DND-41 (cell line): ENCODE measurements at places on chromosomes 16 and 17.

GRCh38 chr16:82088483-82088882, 53.4 kb downstream of the HSD17B2 start:
- DNase-seq: no peak

DNA sequence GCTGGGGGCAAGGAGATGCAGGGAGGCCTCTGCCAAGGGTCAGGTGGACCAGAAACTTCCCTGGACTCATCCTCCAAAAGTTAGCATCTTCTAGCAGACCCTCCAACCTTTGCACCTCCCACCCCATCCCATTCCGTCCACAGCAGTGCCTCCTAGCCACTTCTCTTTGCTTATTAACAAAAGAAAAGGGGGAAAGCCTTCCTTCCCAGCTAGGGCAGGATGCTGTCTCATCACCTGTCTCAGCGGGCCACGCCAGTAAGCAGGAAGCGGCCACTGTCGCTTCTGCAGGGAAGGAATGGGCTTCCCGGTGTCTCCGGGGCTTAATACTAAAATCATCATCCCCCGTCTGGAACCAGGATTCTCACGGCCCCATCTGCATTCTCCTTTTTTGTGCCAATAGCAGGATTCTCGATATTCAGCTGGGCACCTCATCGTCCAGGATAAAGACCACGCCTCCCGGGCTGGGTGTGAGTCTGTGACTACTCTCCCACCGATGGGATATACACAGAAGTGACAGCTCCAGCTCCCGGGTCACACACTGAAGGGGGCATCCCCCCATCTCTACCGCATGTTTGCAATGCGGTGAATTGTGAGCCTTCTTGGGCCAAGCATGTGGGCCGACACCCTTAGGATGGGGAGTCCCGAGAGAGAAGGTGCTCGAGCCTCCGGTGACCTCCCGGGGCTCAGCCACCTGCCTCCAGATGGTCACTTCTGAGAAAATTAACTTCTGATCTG, 15.5 kb upstream of the RBFOX3 start:
- DNase-seq: no peak

DNA sequence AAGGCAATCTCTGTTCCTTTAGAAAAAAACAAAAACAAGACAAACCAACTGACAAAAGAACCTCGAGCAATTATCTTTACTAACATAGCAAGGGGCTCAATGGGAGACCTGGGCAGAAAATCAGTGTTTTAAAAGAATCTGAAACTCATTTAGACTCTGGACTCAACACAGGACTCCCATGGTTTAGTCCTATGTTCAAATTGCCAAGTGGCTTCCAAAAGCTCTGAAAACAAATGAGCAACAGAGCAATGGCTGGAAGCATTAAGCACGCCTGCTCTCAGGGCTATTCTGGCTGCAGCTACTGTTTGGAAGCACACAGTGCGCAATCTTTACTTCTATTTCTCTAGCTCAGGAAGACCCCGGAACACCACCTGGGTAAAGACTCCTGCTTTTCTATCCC, 162.0 kb downstream of the AATF start:
- no peak for DNase-seq

DNA sequence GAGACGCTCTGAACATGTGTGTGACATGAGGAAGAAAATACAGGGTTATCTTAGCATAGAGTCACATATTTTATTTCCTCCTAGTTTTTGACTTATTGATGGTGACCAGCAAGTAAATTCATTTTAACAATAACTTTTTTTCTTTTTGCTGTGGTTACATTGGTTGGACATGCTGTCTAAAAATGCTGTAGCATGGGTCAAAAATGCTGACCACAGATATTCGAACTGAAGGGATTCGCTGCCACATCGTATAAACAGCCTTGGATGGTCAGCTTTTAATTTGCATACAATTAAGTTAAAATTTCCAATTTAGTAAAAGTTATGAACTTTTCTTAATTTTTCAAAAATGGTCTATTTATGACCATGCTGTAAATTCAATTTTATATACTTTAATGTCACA, 30.5 kb downstream of the RPGRIP1L start:
- no peak for DNase-seq

DNA sequence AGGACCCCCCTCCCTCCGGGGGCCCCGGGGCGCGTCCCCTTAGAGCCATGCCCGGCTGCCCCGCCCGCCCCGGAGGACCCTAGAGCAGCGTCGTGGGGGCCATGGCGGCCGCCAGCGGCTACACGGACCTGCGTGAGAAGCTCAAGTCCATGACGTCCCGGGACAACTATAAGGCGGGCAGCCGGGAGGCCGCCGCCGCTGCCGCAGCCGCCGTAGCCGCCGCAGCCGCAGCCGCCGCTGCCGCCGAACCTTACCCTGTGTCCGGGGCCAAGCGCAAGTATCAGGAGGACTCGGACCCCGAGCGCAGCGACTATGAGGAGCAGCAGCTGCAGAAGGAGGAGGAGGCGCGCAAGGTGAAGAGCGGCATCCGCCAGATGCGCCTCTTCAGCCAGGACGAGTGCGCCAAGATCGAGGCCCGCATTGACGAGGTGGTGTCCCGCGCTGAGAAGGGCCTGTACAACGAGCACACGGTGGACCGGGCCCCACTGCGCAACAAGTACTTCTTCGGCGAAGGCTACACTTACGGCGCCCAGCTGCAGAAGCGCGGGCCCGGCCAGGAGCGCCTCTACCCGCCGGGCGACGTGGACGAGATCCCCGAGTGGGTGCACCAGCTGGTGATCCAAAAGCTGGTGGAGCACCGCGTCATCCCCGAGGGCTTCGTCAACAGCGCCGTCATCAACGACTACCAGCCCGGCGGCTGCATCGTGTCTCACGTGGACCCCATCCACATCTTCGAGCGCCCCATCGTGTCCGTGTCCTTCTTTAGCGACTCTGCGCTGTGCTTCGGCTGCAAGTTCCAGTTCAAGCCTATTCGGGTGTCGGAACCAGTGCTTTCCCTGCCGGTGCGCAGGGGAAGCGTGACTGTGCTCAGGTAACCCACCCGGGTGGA, 759 bp downstream of the ALKBH5 start:
- peak; percentile 59 for DNase-seq

- DNase-seq: no peak
These were observed 6.0 kb downstream of the CAPNS2 start for GRCh38 chr16:55572439-55572838.

- DNase-seq: peak; percentile 32
These were observed 23.2 kb downstream of the SLC7A6OS start for GRCh38 chr16:68287276-68288251.

DNA sequence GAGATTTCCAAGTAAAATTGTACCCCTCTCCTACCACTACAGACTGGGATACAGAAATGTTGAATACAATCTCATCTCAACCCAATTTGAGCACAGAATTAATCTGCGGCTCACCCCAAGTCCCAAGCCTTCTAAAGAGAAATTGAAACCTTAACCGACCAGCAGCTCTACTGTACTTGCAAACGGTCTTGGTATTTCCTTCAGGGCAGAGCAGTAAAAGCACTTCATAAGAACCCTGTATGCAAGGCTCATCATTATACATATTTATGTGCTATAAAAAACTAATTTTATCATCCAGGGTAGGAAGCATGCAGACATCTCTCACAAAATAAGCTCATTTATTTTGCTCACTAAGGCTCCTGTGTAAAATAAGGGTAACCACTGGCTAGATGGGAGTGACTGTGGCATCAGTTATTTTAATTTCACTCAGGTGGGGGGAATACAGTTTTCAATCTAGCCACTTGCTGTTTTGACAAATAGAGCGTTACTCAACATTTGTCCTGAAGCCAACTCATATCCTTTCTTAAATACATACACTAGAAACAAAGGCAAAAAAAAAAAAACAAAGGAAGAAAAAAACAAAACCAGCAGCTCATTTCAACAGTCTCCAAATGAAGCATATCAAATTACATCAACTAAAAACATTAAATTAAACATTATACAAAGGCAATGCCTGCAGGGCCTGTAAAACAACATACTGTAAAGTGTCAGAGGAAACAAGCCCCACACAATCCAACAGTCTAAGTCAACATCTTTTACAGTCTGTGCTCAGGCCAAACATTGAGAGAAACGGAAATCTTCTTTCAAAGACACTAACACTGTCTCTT, 65.0 kb downstream of the PARN start:
- no peak for DNase-seq

DNA sequence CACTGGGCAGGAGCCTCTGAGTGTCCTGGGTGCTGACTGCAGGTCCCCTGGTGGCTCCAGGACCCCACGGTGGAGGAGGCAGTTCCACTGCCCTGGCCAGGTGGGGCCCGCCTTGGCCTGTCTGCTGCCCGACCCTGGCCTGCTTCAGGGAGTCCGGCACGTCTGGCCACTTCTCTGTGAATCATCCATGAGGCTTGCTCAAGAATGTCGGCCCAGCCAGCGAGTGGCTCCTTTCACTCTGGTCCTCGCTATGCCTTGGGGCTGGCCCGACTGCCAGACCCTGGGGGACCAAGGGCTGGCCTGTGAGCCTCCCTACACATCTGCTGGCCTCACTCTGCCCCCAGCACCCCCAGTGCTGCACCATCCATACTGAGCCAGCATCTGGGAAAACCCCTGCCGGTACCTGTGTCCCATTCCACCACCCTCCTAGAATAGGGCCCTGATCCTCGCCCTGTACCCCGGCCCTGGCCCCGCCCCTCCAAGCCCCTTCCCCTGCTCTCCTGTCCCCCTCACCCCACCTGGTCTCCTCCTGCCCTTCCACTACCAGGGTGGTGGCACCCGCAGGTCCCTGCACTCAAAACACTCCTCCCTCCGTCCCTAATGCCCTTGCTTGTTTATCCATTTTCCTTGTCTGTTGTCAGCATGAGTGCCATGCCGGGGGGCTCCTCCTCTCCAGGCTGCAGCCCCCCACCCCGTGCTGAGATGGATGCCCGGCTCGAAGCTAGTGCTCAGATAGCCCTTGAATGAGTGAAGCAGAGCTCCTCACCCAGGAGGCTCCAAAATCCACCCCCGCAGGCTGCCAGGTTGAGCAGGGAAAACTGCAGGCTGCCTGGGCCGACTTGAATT, 35.5 kb downstream of the ADCY7 start:
- no peak for DNase-seq

GRCh38 chr16:79972053-79972704, 371.6 kb upstream of the MAF start:
- no peak for DNase-seq

DNA sequence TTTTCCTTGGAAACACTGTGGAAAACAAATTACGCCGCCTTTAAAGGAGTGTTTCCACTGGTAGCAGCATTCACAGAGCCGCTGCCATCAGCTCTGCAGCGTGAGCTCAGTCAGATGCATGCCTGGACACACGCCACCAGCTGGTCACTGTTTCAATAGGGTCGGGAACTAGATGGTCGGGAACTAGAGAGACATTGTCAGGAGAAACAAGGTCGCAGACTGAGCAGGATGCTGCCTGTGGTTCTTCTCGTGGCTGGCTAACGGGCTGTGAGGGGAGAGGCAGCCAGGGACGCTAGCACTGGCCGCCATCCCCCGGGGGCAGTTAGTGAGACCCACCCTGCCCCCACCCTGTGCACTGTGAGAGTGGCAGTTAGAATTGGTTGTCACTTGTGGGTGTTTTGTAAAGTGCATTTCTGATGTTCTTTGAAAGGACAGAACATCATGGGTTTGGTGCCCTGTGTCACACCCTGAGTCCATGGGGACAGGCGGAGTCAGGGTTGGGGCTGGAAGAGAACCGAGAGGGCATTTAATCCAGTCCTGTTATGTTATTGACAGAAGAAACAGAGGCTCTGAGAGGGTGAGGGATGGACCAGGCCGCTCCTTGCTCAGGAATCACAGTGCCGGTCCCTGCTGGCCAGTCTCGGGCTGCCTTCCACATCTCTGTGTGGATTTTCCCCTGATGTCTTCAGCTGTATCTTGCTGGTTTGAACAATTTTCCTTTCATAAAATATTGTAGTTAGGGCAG, 86.3 kb downstream of the SPECC1 start:
- DNase-seq: no peak
